ENCODE measurements at places on chromosomes 2 and 18.
A peak's percentile ranks its signal among the peaks of the same experiment; 100 is the strongest.

DNA sequence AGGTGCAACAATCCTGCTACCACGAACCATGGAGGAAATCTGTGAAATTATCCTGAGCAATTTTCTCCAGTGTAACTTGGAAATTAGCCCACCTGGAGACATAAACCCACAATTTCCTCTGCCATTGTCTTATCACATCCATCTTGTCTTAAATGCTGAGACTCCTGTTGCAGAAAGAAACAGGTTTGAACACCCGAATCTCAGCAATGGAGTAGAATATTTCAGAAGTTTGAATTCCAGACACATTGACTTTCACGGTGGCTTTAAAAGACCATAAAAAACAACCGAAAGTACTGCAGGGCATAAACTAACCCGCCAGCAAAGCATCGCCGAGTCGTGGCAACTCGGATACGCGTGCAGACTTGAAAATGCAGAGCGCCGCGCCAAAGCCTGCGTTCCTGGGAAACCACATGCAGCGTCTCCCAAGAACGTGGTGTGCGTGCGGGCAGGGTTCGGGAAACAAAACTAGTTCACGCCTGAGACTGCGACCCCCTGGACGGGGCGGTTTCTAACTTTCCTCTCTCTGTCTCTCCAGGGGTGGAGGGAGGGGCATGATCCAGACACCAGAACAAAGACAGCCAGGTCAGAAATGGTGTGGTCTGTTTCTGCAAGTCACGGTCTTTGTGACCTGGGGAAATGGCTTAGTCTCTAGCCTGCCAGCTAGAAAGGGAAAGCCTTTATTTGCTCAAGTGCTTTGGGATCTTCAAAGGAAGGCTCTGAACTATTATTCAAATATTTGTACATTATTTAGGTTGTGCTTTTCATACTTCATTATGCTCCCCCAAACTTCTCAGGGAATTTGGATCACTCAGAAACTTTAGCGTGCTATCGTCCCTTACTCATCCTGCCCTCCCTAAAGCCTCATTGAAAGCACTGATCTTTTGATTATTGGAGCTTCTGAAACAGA, 26.9 kb upstream of the KCTD1 start:
- DNase-seq, result peak; percentile 56

GRCh38 chr2:224180810-224181209, 141.7 kb upstream of the SERPINE2 start:
- no peak for DNase-seq

DNA sequence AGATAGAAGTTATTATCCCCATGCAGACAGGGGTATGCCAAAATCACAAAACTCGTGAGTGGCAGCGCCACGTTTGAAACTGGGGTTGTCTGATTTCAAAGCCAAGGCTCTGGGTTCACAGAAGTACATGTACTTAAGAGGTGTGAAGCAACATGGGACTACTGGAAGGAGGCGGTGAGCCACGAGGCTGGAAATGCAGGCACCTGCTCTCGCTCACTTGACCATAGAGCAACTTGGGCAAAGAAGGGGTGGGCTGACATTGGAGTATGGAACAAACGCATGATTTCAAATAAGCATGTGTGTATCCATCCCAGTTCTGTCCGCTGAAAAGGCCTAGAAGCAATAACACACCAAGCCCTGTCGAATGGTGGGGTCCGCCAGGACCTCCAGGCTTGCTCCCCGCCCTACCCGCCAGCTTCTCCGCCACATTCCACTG, 593 bp upstream of the ACTR2 start:
- DNase-seq, result peak; percentile 17

- no peak for DNase-seq
These were observed 1.1 kb upstream of the CERS6 start for GRCh38 chr2:168454737-168455644.

DNA sequence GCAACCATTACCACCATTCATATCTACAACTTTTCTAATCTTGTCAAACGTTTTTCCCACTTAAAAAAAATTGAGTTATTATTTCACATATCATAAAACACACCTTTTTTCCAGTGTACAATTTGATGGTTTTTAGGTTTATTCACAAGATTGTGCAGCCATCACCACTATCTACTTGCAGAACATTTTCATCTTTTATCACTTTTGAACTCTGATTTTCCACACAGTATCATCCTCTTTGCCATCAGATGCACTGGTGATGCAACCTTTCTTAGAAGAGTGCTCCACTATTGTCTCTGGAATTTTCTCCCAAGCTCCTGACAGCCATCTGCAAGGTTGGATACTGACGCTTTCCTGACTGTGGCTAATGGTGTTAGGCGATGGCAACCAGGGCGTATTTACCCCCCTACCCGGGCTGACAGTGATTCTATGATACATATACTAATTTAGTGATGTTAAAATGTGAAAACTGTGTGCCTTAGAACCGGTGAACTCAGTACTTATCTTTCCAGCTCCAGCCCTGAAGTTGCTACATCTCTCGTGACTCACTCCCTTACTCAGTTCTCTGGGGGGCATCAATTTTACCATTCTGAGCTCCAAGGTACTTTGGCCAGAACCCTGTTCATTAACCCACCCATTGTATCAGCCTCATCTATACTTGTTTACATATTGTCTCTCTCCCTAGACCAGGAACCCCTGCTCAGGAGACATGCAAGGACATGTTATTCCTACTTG, 105.4 kb upstream of the SPRED2 start:
- no peak for DNase-seq

DNA sequence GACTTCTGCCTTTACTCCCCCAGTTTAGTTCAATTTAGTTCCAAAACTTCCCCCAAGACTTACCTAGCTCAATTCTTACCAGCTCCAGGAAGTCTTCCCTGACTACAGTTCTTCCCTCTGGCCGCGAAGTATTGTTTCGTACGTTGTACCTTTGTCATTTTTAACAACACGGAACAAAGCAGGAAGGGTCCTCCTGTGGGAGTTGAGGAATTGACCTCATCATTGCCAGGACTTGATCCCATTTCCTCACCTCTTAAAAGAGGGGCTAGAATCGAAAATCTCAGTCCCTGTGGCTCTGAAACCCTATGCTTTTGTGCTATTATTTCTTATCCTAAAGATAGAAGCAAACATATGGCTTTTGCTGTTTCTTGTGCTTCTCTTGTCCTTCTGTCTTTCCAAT, 187.1 kb downstream of the MYO3B start:
- no peak for DNase-seq

DNA sequence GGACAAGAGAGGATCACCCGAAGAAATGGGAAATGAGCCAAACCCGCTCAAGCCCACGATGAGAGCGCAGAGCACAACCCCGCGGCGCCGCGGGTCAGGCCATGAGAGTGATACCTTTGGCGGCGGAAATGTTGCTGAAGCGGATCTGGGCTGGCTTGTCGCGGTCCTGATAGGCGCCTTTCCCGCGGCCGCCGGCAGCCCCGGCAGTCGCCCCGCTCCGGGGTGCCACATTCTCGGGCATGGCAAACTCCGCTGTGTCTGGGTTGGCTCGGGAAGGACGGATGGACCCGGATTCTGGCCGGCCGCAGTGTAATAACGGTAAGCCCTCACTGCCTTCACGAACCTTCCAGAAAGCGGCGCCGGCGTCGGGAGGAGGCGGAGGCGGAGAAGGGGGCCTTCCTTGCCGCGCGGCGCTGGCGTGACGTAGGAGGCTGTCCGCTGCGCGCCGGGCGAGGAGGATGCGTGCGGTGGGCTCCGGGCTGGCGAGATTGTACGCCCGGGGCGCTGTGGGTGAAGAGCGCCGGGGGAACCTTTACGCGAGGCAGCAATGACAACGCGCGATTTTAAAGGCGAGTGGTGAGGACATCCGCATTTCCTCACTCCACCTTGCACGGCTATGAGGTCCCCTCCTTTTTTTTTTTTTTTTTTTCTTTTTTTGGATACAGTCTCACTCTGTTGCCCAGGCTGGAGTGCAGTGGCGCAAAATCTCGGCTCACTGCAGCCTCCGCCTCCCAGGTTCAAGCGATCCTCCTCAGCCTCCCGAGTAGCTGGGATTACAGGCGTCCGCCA, at the start of gene CCT4:
TSS of gene CCT4 (minus strand) at position 390 of the 789 bp plus-strand sequence. CDS start at position 241, 149 bp downstream.
- DNase-seq, result peak; percentile 81

GRCh38 chr2:2222931-2223330, 108.1 kb downstream of the MYT1L start:
- peak; percentile 24 for DNase-seq

- DNase-seq, result no peak
These were observed 176.5 kb upstream of the SPRED2 start for GRCh38 chr2:65608916-65609315.

- DNase-seq, result no peak
These were observed 9.1 kb downstream of the SMAD7 start for GRCh38 chr18:48941672-48942071.

GRCh38 chr18:46609048-46609447, 48.0 kb downstream of the LOXHD1 start:
- no peak for DNase-seq

- no peak for DNase-seq
These were observed 7.0 kb upstream of the TYMS start for GRCh38 chr18:650428-650858.

DNA sequence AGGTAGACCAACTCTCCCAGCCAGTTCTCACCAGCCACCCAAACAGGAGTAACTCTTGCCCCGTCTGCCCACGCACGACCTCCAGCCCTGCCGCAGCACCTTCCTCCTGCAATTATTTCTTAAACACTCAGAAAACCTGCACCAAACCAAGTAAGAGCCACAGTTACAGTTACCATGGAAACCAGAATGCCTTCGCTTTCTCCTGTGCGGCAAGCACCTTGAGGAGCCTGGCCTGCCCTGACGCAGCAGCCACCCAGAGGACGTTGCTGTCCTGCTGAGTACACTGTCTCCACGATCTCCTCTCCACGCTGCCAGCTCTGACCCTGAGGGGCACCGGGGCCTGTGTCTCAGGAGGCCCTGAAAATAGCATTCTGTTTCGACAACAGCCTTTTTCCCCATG, 94.3 kb upstream of the SMIM21 start:
- DNase-seq, result no peak

GRCh38 chr2:4381773-4382172, 678.4 kb downstream of the DCDC2C start:
- no peak for DNase-seq

DNA sequence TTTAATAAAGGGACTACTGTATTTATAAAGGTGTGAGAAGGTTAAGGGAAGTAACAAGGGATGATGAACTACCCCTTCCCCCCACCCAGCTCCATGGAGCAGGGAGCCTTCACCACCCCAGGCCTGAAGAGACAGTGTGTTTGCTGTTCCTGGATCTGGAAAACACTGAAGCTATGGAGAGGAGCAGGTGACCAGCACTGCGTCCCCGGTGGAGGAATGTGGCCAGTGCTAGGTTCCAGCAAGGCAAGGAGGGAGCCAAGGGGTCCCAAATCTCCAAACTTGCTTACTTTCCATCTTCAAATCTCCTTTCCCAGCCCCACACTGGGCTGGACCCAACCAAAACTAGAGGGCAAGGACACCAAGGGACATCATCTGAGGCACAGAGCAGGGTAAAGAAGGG, 128.7 kb upstream of the CD302 start:
- DNase-seq, result no peak

- no peak for DNase-seq
These were observed 135.5 kb downstream of the NAPG start for GRCh38 chr18:10661317-10661716.

- no peak for DNase-seq
These were observed 1154.5 kb upstream of the CHAC2 start for GRCh38 chr2:52613064-52613463.

DNA sequence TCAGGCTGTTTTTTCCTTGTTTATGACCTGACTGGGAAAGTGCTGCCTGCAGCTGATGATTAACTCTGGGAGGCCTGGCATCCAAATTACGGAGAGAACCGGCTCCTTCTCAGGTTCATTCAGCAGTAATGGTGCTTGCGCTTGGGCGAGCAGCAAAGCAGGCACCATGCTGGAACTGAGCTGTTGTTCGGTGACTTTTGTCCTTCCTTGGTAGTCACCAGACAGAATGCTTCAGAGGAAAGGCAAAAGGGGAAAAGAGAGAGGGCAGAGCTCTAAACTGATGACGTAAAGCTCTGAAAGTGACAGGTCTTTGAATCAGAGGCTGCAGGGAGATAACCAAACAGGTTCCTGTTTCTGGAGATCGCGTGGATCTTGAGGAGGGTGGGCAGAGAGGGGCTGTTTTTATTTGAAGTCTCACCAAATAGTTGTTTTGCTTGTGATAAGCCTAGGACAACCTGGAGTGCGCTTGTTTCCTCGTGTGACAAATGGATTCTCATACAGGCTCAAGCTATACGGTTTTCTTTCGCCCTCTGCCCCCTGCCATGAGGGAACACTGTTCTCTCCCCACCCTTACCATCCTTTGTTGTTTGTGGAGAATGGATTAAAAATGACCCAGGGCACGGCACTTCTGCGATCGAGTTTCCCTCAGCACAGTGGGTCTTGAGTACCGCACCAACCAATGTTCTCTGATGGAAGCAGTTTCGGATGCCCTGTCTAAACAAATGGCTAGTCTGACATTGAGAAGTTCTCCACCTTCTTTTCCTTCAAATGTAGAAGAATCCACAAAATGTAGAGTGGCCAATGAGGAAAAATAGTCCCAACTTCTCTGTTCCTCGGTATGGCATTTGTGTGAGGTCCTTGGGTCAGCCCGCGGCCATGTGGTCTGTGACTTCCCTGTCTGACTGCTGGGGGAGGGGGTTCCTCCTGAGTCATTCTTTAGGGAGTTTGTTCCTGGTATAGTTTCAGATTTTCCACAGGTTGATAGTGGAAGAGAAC, 1.3 kb downstream of the RASGRP3 start:
- DNase-seq, result no peak

DNA sequence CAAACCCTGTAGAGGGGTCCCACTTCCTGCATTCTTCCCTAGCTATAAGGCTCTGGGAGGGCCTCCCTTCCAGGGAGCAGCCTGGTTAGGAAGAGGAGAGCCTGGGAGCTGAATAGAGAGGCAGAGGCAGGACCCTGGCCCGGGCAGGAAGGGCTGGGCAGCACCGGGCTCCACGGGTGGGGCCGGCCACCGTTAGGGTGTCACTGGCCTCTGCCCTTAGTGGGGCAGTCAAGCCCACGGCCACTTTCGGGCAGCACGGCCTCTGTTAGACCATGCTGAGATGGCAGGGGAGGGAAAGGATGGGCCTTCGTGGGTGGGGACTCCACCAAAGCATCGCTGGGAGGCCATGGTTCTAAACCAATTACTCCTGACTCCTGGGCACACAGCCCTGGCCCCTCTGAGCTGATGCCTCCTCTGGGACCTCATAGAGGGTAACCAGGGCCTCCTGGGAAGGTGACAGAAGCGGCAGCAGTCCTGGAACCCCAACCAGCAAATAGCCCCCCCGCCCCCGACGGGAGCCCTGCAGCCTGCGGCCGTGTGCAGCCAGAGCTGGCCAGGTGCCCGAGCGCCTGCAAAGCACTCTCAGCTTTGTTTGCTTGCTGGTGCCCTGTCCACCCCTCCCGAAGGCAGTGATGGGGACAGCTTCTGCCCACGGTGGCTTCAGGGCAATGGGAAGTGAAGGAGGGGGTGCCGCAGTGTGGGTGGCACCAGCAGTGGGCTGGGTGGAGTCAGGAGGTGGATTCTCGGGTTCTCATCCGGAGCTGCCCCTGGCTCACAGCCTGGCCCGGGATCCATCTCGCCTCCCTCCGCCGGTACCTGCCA, 16.3 kb upstream of the HPCAL1 start:
- peak; percentile 72 for DNase-seq

- no peak for DNase-seq
These were observed 72.1 kb upstream of the ARL5A start for GRCh38 chr2:151900331-151900730.
